Inflammatory macrophage (primary cell): ENCODE measurements at places on chromosomes 6 and 20.

- DNase-seq: no peak
Measured at GRCh38 chr6:44201638-44202303, 15.0 kb upstream of the MYMX start.

DNA sequence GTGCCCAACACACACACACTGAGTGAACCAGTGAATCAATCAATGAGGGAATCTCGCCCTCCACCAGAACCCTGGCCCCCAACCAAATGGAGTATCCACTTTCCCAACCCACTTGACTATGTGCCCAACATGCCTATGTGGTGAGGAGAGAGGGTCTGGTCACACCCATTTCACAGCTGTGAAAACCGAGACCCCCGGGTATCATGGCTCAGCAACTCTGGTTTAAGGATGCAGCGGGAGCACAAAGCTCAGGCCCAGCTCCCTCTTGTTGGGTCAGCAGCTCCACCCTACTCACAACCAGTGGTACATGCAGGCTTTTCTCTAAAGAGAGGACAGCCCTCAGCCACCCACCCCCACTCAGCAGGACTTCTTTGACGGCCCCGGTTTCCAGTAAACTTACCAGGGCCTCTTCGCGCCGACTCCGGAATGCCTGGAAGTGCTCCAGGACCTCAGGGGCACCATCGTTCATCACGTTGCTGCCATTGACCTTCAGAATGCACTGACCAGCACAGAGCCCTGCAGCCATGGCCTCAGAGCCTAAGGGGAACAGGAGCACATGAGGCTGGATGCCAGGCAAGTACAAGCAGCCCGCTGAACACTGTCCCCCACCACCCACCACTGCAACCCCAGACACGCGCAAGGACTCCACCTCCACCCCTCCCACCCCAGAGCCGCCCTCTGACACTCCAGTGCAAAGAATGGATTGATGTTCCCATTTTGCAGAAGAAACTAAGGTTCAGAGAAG lies 174.7 kb downstream of the PREX1 start:
- DNase-seq: no peak

- DNase-seq: peak; percentile 86
Measured at GRCh38 chr20:37935435-37935834, 32.5 kb downstream of the VSTM2L start.

DNA sequence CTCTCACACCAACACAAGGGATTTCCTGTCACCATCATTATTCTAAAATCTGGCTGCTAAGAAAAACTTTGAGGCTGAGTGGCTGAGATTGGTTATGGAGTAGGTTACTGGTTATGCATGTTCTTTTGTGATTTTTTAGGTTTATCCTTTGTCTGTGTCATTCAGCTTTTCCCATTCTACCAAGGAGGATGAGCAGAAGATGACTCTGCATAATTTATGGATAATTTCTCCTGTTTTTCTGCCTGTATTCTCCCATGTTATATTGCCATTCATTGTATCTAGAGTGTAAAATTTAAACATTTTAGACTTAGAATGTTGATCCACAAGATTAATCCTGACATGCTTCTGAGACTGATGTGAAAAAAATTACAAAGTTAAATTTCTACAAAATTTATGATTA lies 67.8 kb downstream of the SOBP start:
- DNase-seq: no peak

GRCh38 chr6:131382631-131383030 lies 190.4 kb upstream of the ARG1 start:
- no peak for DNase-seq

- no peak for DNase-seq
Measured at GRCh38 chr6:137866200-137866913, 702 bp upstream of the TNFAIP3 start.

- no peak for DNase-seq
Measured at GRCh38 chr6:135254471-135254870, 73.4 kb downstream of the MYB start.

- no peak for DNase-seq
Measured at GRCh38 chr20:62642666-62643520, 590 bp downstream of the SLCO4A1 start.

- peak; percentile 7 for DNase-seq
Measured at GRCh38 chr20:41098703-41099250, 38.6 kb upstream of the PLCG1 start.

DNA sequence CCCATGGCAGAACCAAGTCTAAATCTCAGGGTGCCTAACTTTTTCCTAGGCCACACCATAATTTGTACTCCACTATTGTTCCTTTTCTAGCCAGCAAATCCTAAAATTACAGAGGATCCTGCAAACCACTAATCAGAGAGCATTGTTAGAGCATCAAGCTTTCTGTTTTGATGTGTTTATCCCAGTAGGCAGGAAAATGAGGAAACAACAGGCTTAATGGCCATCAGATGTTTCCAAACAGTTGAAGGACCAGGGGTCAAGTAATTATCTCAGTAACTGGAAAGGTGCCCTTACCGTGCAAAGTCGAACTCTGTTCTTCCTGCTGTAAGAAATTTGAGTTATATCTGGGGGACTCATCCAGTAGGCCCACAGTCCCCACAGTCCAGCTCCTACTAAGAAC lies 58.7 kb downstream of the RALY start:
- no peak for DNase-seq

DNA sequence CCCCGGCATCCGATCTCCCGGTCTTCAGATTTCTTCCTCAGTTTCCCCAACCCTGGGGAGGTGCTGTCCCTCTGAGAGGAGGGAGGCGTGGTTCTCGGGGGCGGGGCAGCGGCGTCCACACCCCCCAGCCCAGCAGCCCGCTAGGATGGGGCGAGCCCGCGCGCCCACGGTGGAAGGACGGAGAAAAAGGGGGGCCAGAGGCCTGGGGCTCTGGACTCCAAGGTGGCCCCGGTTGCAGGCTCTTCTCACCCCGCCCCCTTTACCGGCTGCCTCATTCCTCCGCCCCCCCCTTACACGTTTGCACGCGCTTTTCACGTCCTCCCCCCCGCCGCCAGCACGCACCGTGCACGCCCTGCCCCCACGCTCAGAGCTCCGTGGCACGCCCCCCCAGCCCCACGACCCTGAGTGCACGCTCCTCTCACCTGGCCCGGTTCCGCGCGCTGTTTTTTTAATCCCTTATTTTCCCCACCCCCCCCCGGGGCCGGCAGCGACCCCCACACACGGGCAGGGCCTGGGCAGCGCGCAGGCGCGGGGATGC lies 402 bp downstream of the ZBTB12 start:
- peak; percentile 22 for DNase-seq

GRCh38 chr20:48794360-48794759 lies 33.4 kb downstream of the PREX1 start:
- no peak for DNase-seq

DNA sequence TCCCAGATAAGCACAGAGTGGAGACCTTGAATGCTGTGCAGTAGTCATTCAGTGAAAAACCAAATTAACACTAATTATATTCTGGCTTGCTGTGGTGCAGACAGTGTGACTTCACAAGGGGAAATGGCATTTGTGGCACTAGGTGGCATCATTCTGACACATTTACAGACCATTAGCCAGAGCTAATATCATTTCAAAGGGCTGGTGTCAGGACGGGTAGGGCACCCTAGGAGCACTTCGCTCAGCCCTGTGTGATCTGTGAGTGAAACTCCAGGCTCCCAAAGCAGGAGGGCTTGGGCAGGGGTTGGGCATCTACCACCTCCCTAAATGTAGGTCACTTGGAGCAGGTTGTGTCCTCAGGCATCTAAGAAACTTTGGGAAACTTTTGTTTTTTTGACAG lies 555.8 kb downstream of the PKHD1 start:
- DNase-seq: no peak
